ENCODE measurements at places on chromosomes 4 and X.
A peak's percentile ranks its signal among the peaks of the same experiment; 100 is the strongest.

DNA sequence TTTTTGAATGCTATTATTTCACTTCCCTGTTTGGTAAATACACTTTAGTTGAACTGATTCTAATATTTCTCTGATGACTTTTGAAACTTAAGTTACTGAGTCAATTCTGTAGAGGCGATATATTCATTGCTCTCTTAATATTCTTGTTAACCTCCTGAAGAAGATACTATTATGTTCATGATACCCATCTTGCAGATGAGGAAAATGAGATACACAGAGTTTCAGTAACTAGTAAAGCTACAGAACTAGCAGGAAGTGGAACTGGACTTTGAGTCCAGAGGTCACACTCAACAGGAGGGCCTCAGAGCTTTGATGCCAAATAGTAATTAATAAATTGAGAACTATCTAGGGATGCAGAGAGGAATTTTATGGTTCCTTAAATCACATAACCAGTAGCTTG lies 70.0 kb downstream of the PCDH7 start:
- no peak for DNase-seq

DNA sequence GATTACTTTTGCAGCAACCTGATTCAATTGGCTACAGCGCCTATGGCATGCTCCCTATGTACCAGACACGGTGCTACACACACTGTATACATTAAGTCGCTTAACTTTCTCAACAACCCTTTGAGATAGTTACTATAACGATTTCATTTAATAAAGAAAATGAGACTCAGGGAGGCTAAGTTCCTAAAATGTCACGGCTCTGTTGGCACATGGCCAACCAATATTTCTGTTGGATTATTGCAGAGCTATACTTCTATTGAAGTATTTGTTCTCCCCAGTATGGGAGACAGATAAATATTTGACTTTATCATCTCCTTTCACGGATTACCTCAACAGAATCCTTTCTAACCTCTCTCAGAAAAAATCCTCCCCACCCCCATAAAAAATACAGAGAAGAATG lies 25.3 kb downstream of the CLNK start:
- DNase-seq: no peak

DNA sequence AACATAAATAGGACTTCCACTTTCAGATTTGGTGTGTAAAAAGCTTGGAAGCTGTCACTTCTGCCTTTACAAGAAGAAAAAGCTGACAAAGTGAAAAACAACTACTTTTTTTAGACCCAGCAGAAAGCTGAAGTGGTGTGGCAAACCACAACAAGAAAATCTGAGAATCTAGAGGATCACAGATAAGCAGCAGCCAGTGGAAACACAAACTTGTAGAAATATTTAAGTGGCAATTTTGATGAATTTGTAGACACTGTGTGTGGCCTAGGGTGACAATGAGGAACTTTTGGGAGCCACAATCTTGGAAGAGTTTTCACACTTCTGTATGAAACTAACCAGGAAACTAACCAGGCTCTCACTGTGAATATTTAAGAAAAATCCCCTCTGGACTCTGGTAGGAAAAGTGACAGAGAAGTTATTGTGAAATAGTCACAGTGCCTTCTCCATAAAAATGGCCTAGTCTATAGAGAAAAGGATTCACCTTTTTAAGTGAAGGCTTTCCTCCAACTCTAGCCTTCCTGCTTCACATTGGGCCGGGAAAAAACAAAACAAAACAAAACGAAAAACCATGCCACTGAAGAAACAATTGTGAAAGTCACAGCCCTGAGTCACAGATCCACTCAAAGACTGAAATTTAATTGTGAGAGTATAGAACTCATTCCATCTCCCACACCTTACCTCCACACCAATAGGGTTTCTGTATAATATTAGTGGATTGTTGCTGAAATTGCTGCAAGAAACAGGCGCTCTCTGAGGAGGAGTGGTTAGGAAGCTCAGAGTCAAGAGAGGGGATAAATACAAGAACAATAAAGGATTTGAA lies 26.7 kb upstream of the GUCY1A1 start:
- DNase-seq: peak; percentile 44

DNA sequence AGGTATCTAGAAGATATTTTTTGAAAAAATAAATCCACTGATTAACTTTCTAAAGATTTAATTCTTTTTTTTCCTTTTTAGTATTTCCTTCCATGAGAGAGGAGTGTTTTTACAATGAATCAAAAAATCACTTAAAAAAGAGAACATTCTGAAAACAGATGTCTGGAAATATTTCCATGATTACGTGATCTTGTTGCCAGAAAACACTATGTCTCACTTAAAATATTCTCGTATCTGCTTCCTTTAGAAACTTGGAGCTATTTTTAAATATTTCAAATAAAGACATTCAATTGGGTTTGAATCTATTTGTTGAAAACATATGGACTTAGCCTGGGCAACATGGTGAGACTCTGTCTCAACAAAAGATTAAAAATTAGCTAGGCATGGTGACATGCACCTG lies 232.8 kb upstream of the RASGEF1B start:
- no peak for DNase-seq

DNA sequence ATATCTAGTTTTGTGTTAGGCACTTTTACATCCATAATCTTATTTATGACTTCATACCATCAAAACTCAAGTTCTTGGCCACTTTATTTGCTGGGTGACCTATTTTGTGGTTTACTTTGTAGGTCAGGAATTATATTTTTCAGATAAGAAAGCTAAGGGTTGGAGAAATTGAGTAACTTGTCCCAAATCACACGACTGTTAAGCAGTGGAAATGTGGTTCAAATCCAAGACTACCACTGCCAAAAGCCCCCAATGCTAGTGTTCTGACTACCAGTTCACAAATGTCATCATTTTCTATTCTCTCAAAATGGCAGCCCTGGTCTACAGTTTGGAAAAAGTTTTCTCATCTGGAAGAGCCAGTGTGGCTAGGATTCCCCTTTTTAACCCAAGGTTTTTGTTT lies 74.6 kb downstream of the OPHN1 start:
- no peak for DNase-seq

- DNase-seq: peak; percentile 20
These were observed 81.0 kb upstream of the STIM2 start for GRCh38 chr4:26779674-26780073.

GRCh38 chrX:16588266-16588665 lies 61.7 kb upstream of the S100G start:
- no peak for DNase-seq

- no peak for DNase-seq
These were observed 1.1 kb upstream of the RRH start for GRCh38 chr4:109826719-109827118.

DNA sequence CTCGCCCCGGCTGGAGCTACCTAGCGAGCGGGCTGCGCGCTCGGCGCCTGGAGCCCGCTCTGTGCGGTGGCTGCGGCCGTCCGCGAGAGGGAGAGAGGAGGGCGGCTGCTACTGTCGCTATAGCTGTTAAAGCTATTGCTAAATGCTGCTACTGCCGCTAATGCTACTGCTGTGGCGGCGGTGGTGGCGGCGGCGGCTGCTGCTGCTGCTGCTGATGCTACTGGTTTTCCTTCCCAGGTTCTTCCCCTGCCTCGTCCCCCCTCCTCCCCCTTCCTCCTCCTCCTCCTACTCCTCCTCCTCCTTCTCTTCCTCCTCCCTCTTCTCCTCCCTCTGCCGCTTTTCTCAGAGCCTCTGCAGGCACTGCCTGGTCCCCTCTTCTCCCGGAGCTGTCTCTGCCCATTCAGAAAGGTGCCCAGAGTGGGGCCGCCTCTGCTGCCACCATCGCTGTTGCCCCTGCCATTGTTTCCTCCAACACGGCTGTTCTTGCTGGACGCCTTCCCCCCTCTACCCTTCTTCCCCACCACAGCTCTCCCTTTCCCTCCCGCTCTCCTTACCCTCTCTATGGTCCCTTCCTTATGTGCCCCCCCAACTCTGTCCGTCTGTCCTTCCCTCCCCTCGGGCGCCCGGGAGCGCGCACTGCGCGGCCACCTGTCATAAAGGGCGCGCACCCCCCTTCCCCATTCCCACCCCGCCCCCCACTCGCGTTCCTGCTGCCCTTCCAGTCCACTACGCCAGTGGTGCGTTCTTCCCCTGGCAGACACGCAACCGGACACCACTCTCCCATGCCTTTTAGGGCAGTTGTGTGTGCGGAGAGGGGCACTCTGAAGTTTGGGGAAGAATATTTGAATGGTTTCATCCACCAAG lies at the start of gene NEXMIF:
Gene NEXMIF (minus strand): TSS at position 228 of the 864 bp plus-strand sequence.
- peak; percentile 72 for DNase-seq

- no peak for DNase-seq
These were observed 46.5 kb upstream of the SOD3 start for GRCh38 chr4:24748758-24749350.

DNA sequence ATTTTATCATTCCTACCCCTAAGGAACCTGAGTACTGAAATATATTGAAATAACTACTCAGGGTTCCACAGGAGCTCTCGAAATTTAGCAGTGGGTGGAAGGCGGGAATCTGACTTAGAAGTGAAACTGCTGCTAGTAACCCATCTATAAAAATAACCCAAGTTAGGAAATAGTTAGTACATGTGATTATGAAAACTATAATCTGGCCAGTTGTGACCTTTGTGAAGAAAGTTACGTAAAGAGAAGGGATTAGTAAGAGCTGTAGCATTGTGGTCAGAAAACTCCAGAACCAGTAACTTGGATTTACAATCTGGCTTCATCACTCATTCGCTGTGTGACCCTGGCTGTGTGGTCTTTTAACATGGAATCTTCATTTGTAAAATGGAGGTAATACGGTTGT lies 175.5 kb downstream of the RAPGEF2 start:
- DNase-seq: no peak

- peak; percentile 46 for DNase-seq
These were observed 58.6 kb upstream of the PAGE1 start for GRCh38 chrX:49754233-49754857.

- DNase-seq: peak; percentile 83
These were observed 651 bp downstream of the UCHL1 start for GRCh38 chr4:41257257-41257901.

- no peak for DNase-seq
These were observed 119.1 kb downstream of the CNKSR2 start for GRCh38 chrX:21493226-21493830.

Measured in stomach (tissue), 19 donors.